ENCODE measurements at places on chromosomes 1 and 21. TPM values are rescaled to one million over a fixed set of nuclear protein-coding genes. Genes with fewer than 3 reads are reported as not detected.

Gene AMY1B
- total RNA-seq = not detected

Gene RNF186
- total RNA-seq = not detected

Gene RAB29
- total RNA-seq = 50.4 TPM

Gene FCRL4
- not detected for total RNA-seq

Gene SLC16A1
- total RNA-seq = 40.1 TPM

Gene KIAA1614
- 15.4 TPM for total RNA-seq

Gene CFAP74
- not detected for total RNA-seq

Gene NLRP3
- total RNA-seq = 1.5 TPM

Gene LENEP
- not detected for total RNA-seq

Gene OR2G6
- not detected for total RNA-seq

Gene MRPL37
- total RNA-seq = 58.1 TPM

Gene PTGFR
- total RNA-seq = 3.8 TPM

Gene RHBG
- total RNA-seq = not detected

Gene SPRR5
- total RNA-seq = not detected

Gene MAEL
- total RNA-seq = 1.3 TPM

Gene KCNJ6
- not detected for total RNA-seq

Gene SLC19A2
- 38.8 TPM for total RNA-seq

Gene MLLT11
- total RNA-seq = 0.78 TPM

Gene CR2
- not detected for total RNA-seq

Gene PADI2
- total RNA-seq = 0.46 TPM

Gene OVAAL
- total RNA-seq = not detected

Gene FMO5
- 2.9 TPM for total RNA-seq

Gene WNT4
- 0.19 TPM for total RNA-seq

Gene ST6GALNAC3
- 6.8 TPM for total RNA-seq

Gene LCE1F
- not detected for total RNA-seq

Gene TTLL7
- total RNA-seq = 26.2 TPM

Gene TPTE
- total RNA-seq = not detected

Gene IL22RA1
- total RNA-seq = not detected

Gene DNAH14
- total RNA-seq = 15.0 TPM

Gene NES
- total RNA-seq = 36.9 TPM

Gene LMOD1
- 1,618 TPM for total RNA-seq

Gene SELL
- 11.9 TPM for total RNA-seq

Gene MPZ
- 16.9 TPM for total RNA-seq

Gene MXRA8
- total RNA-seq = 129 TPM

Gene PIK3CD
- total RNA-seq = 12.3 TPM

Gene FCRL3
- 0.33 TPM for total RNA-seq

Gene PCBP3
- 7.8 TPM for total RNA-seq

Gene KMO
- 0.83 TPM for total RNA-seq

Gene RGS13
- total RNA-seq = not detected

Gene SLC5A9
- not detected for total RNA-seq

Gene EPHB2
- total RNA-seq = 1.5 TPM

Gene COL8A2
- total RNA-seq = 20.7 TPM

Gene LRP8
- 1.2 TPM for total RNA-seq

Gene KRTAP13-1
- not detected for total RNA-seq

Gene MAP10
- 1.5 TPM for total RNA-seq

Gene DIO1
- not detected for total RNA-seq

Gene GRIK3
- total RNA-seq = 7.9 TPM

Gene ANXA9
- total RNA-seq = 0.33 TPM
